ENCODE measurements at places on chromosomes 5 and 9.

- DNase-seq, result no peak
These were observed 46.4 kb upstream of the CEP78 start for GRCh38 chr9:78189461-78189860.

- no peak for DNase-seq
These were observed 373.7 kb downstream of the ANXA1 start for GRCh38 chr9:73525350-73525749.

- DNase-seq, result no peak
These were observed 35.3 kb downstream of the PFDN1 start for GRCh38 chr5:140267559-140268018.

DNA sequence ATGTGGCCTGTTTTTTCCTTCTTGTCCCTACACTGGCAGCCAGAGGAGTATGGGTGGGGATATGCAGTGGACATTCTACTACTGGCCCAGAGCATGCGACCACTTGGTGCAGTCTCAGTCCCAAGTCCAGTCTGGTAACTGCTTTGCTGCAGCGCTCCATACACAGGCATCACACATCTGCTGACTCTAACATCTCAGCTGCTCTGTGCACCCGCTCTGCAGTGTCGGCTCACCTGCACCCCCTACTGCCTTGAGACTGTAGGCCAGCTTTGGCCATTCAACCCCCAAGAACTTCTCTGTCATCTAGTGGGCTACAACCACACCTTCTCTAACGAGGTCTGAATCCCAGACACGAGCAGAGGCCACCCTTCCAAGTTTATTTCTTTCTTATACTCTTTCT, 46.4 kb upstream of the SLCO6A1 start:
- DNase-seq, result no peak

DNA sequence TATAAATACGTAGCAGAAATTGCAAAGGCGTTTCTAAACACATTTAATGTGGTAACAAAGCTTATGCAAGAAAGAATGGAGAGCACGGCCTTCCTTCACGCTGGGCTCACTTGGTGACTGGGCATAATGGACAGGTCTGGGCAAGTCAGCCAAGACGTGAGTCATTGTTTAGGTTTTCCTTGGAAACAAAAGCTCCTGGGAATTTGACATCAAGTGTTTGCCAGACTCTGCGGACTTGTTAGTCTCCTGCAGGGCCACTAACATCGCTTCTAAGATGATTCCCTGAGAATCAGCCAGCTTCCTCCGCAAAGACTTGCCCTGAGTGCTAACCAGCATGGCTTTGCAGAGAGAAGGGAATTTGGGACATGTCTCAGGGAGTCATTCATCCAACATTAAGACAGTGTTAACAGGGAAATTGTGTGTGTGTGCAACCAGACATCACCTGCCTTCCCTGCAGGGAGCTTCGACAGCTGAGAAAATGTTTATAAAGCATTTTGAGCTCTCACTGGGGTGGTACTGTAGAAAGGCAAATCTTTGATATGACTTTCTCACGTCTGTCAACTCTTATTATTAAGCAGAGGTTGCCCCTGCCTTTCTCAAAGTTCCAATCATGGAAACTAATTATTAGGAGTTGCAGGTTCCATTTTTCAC, 182.5 kb downstream of the NTRK2 start:
- no peak for DNase-seq

GRCh38 chr9:97386733-97387503, 25.0 kb upstream of the TDRD7 start:
- no peak for DNase-seq

DNA sequence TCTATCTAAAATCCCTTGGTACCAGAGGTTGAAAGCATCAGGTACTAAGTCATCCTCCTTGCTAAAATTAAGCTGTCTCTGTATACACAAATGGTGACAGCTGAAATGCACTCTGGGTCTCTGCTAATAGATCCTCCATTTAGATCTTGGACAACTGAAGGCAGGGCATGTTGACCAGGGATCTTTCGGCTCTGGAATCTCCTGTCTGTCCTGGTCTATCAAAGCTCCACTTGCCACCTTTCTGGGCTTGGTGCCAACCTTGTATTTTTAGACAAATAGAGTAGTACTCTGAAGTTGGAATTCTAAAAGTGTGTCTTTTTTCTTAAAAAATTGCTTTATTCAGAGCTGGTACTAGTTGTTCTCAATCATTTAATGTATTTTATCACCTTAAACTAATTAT, 135.2 kb upstream of the HMHB1 start:
- DNase-seq, result no peak

DNA sequence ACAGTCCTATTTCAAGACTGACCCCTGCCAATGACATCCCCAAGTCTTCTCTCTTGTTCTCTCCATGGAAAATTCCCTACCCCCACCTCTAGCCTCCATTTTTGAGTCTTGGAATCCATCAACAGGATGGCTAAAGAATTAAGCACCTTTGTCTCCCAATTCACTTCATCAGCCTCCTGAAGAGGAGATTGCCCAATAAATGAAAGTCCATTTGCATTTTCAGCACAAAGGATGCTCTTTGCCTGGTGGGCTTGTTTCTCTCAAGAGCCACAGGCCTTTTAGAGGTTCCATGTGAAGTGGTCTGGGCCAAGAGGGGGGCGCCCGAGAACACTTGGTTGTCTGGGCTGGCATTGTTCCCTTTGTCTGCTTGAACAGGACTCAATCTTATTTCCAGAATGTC, 12.6 kb downstream of the HSD17B3 start:
- DNase-seq, result no peak

DNA sequence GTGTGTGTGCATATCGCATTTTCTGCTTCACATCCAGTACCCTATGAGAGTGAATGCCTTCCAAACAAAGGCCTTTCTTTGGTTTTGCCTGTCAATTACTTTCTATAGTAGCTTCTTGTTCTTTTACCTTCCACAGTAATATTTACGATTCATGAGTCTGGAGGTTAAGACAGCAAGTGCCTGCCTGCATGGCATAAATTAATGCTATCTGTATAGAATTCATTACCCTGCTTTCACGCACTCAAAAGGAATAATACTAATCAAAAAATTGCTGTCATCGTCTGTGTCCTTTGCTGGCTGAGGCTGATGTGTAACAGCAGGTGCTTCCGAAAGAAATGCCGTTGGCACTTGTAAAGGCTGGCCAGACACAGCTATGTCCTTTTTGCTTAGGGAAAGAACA, 1304.4 kb upstream of the CDH6 start:
- no peak for DNase-seq

DNA sequence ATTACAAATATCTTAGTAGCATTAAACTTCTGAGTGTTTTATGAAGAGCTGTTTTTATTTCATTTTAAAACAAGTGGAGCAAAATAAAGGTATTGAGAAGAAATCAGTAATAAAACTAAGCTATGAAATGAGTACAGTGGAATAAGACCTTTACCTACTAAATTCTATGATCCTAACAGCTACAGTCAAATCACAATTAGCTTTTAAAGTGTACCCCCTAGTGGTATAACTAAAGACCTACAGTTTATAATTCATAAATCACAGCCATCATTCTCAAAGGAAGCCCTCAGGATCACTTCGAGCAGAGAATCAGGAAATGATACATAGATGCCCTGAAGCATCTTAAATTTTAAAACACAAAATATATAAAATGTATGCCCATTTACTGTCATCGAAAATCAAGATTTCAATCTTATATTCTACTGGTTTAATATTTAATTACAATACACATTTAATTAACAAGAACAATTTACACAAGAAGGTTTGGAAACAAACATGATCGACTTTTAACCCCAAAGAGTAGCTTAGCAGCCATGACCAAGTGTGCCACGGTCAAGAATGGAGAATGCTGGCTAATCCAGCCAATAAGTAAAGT, 12.3 kb downstream of the CCNH start:
- DNase-seq, result no peak

DNA sequence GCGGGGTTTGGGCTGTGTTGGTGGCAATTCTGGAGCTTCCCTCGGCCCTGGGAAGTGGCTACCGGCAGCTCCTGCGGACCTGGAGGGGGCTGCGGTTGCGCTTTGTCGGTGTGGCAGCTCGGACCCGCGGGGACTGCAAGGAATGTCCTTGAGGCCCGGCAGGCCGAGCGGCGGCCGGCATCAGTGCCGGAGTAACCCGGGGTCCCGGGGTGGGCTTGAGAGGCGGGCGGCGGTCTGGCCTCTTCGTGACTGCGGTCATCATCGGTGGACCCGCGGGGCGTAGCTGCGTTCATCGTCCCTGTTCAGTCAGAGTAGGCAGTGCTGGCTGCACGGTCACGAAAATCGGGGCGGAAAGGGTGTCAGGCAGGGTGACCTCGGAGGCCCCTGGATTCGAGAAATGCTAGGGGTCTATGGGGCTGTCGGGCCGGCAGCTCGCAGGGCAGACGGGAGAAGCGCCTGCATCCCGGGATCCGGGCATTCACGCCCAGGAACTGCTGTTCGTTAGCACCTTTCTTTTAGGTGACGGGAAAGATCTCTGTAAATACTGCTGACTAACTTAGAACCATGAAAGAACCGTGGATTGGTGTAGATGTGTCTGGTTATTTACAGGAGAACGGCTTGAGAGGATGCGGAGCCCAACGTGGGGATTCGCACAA, 474 bp downstream of the HMGCR start:
- DNase-seq, result no peak

DNA sequence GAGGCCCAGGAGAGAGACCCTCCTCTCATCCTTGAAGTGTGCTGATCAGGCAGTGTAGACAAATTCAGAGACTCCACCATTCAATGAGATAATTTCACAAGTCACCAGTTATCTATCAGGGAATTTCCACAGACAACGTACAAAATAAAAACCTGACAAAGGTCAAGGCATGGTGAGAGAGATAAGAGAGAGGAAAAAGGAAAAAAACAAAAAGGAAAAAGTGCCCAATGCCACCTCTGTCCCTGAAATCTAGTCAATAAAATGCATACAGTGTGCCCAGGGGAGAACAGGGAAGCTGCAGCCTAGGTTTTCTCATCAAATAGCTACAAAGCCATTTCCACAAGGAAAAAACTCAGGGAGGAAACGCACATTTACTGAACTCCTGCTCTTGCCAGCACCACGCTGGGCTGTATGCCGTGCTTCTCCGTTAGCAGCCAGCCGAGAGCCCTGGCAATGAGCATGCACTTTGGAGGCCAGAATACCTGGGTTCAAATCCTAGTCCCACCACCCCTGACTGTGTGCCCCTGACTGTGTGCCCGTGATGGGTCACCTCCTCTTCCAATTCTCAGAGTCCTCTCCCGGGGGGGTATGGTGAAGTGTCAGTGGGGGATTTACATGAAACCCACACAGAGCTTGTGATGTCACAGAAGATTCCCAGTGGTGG, 11.6 kb downstream of the WHRN start:
- DNase-seq, result no peak

- no peak for DNase-seq
These were observed 159.8 kb upstream of the CCDC152 start for GRCh38 chr5:42596817-42597216.

DNA sequence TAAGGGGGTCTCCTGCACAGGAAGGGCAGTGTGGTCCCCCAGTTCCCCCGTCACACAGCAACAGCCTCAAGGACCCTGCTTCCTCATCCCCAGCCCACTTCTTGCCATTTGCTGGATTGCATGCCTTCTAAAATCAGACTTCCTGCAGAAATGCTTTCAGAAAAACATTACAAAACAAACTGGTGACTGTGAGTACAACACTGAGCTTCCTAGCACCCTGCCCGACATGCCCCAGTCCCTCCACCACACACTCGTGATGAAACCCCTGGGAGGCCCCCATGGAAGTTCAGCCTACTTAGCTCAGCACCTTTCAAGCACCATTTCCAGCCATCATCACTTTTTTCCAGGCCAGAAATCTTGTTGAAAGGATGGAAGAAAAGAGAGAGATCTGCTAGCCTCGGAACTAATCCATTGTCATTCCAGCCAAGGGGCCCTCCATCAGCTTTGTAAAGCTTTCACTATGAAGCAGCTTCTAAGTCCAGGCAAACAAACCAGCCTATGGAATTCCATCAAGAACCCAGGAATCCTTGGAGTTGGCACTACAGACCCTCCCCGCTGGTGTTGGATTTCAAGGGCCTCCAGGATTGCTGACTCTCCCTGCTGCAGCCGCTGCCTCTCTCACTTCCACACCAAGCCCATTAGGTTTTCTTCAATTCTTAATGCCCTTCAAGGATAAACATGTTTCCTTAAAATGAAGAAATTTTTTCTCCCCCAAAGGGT, 114.6 kb downstream of the C5orf15 start:
- no peak for DNase-seq

DNA sequence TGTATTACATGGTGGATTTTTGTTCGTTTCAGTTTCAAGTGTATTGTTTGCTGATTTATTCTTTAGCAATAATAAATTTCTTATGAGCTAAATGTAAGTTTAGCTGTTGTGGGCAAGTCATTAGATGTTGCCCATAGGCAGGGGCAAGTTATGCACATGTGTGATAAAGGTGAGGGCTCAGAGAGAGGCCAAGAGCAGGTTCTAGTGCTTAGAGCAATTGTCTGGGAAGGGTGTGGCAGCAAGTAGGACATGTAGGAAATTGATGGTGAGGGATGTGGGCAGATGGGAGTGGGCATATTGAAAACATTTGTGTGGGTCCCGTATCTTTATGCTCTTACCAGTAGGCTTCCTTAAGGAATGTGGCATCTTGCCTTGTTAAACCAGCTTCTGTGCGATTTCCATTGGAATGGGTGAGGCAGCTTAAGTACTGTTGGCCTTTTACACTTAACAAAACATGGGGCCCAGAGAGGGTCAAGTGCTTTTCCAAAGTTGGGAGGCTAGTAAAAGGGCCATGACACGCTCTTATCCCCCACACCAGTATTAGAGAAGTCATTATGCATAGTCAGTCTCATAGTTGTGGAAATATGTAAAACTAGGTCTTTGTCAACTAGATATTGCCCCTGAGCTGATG, 60.6 kb downstream of the KDM4C start:
- no peak for DNase-seq

DNA sequence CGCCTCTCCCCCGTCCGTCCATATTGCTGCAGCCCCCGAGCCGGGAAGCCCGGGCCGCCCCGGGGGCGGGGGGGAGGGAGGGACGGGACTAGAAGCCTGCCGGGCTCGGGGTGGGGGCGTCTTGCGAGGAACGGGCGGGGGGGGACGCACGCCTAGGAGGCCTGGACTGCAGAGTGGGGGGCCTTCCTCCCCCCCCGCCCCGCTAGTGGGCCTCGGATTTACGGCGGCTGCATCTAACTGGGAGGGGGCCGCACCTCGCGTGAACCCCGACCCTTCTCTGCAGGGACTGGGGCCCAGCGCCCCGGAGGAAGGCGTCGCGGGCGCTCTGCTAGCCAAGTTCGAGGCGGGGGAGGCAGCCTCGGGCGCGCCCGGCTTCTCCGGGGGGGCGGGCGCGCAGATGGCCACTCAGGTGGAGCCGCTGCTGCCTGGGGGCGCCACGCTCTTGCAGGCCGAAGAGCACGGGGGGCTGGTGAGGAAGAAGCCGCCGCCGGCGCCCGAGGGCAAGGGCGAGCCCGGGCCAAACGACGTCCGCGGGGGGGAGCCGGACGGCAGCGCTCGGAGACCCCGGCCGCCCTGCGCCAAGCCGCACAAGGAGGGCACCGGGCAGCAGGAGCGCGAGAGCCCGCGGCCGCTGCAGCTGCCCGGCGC, at the start of gene LARP1:
Gene LARP1, plus strand, starts transcription at position 17 of the 648 bp plus-strand sequence. Its CDS starts 381 bp downstream, at position 398.
- no peak for DNase-seq

GRCh38 chr5:75091597-75091996, 39.2 kb upstream of the GCNT4 start:
- DNase-seq, result no peak

GRCh38 chr5:143113461-143113860, 290.0 kb downstream of the NR3C1 start:
- DNase-seq, result no peak
